Smooth muscle cell of bladder (primary cell): ENCODE measurements at places on chromosomes 12 and 14. TPM values are rescaled to one million over a fixed set of nuclear protein-coding genes. Genes with fewer than 3 reads are reported as not detected.

VDR gene
- total RNA-seq = 7.8 and 8.1 TPM in 2 replicates

IL26 gene
- not detected in 2 replicates for total RNA-seq

RDH16 gene
- 0.09 and 0.14 TPM in 2 replicates for total RNA-seq

TSPAN9 gene
- 22.0 and 23.3 TPM in 2 replicates for total RNA-seq

MYF5 gene
- total RNA-seq = not detected in 2 replicates

TIGAR gene
- 10.7 and 12.9 TPM in 2 replicates for total RNA-seq

KRT2 gene
- not detected in 2 replicates for total RNA-seq

ASIC1 gene
- 2.1 and 4.6 TPM in 2 replicates for total RNA-seq

GYS2 gene
- not detected in 2 replicates for total RNA-seq

NUAK1 gene
- 17.9 and 25.8 TPM in 2 replicates for total RNA-seq

CHGA gene
- not detected in 2 replicates for total RNA-seq

SPTSSA gene
- 20.0 and 36.7 TPM in 2 replicates for total RNA-seq

SYCP3 gene
- 0.14 and 0.46 TPM in 2 replicates for total RNA-seq

KRT73 gene
- not detected in 2 replicates for total RNA-seq
